ENCODE measurements at places on chromosomes 11 and 22.

DNA sequence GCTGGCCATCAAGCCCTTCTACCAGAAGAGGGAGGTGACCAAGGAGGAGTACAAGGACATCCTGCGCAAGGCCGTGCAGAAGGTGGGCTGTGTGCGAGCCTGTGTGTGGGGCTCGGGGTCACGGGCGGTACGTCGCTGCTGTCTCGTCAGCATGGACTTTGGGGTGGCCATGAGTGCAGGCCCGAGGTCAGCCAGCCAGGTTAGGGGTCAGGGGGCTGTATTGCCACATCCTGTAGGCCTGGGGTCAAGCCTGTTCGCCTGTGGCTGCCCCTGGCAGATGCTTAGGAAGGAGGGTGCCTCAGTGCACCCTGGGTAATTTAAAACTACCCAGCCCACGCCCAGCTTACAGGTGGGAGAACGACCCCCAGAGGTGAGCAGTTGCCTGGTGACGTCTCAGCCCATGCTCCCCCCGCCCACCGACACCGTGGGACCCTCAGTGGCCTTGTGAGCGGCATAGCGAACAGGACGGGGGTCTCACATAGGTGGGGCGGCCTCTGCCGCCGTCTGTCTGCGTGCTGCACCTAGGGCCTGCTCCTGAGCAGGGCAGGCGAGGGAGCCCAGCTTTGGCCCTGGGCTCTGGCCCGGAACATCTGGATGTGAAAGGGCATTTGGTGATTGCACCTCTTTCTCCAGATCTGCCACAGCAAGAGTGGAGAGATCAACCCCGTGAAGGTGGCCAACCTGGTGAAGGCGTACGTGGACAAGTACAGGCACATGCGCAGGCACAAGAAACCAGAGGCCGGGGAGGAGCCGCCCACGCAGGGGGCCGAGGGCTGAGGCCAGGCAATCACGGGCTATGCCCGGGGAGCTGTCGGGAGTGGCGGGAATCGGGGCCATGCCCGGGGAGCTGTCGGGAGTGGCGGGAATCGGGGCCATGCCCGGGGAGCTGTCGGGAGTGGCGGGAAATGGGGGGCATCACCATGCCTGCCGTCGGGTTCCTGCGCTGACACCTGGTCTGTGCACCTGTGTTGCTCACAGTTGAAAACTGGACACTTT lies 4.5 kb downstream of the IRF7 start:
- DNase-seq, result no peak

DNA sequence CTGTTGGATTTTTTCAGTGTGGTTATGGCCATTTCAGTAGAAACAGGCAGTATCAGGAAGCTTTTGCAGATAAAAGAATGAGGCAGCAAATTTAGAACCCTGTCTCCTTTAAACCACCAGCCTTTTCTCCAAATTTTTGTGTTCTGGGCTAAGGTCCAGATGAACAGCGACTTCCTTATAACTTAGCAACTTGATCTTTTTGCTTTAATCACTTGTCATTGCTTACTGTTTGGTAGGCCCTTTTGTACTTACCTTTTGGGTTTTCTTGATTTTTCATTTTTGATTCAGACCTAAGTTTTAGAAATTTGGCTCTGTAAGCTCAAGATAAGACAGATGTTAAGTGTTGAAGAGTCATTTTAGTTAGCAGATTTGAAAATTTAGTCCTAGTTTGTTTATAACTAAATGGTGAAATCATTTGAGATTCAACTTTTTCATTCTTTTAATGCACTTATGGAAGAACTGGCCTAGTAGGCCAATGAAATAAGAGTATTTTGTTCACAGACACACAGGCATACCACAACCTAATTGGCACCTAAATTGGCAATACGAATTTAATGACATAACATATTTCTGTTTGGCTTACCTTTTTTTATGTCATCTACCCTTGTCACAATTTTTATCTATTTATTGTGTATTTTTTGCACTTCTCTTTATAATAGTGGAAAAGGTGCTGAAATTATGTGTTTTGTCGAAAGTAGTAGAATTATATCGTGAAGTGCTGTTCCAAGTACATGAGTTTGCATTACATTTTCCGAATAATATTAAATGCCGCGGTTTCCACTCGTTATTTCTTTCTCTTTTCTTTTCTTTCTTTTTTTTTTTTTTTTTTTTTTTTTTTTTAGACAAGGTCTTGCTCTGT lies 2.1 kb downstream of the RTN3 start:
- no peak for DNase-seq

DNA sequence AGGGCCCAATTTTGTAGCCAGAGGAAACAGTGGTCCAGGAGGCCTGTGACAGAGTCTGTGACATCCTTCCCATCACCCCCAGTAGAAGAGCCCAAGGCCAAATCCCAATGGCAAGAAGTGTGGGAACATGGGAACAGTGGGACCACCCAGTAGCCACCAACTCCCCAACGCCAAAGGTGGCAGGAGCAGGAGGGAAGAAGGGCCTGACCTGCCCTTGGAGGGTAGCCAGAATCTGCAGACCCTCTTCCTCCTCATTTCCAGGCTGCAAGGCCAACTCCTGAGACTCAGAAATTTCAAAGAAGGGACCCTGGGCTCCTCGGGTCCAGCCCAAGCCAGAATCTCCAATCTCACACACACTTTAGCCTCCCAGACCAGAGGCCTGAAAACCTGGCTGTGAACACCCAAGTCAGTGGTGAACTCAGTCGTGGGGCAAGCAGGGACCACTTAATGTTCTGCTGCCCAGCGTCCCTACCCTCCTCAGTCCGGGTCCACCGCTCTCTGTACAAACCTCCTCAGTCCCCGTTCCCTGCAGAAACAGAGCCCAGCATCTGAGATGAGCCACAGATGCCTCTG lies 6.2 kb downstream of the RAB3IL1 start:
- DNase-seq, result no peak

GRCh38 chr22:23399367-23400285 lies 180.5 kb downstream of the IGLL1 start:
- DNase-seq, result no peak

DNA sequence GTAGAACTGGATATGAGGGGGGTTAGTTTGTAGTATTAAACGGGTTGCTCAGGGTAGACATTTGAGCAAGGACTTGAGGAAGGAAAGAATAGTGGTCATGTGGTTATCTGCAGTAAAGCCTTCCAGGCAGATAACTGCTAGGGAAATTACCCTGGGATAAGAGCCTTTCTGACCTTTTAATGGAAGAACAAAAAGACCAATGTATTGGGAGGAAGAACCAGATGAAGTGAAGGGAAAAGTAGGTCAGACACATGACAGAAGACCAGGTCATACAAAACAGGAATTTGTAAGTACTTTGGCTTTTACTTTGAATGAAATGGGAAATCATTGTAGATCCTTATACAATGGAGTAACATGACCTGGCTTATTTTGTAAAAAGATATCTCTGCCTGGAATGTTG lies 241.9 kb upstream of the CTSC start:
- no peak for DNase-seq

DNA sequence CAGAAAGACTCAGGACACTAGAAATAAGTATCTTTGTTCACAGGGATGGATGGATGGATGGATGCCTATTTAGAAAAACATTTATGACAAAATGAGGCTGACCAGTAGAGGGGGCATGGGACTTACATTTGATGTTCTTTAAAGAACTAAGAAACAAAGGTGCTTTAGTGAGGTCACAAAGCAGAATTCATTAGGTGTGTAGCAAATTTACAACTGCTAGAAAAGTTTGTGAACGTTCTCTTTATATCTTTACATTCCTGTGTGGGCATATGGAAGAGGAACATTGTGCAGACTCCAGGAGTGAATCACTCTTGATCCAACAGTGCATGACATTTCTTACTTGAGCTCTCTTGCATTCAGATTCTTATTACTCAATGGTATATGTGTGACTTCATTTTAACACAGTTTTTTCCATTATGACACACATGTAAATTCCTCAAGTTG lies 15.8 kb upstream of the SIK2 start:
- peak; percentile 32 for DNase-seq

DNA sequence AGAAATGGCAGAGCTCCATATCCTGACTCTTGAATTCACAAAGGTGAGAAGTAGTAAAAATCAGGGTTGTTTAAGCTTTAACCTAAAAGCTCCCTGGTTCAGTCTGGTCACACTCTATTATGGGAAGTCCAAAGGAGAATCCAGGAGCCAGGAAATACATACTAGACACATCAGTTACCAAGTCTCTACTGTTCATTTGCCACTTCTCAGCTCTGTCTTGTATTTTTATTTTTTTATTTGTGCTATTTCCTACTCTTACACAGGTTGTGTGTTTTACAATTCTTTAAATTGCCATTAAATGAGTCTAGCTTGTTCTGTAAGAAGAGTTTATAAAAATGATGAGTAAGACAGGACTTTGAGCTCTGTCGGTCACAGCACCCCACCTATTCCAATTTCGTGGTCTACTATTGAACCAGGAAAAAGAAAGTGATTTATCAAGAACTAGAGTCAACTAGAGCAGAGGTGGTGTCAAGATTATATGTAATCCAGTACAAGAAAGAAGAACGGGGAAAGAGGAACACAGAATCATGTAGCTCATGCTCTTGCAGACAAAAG lies 9.7 kb downstream of the MS4A12 start:
- no peak for DNase-seq

- DNase-seq, result no peak
Measured at GRCh38 chr22:26804911-26805539, 147.6 kb downstream of the MIAT start.

GRCh38 chr11:24093375-24093774 lies 403.5 kb upstream of the LUZP2 start:
- DNase-seq, result no peak

- DNase-seq, result no peak
Measured at GRCh38 chr11:71210861-71211260, 41.5 kb downstream of the SHANK2 start.

- DNase-seq, result no peak
Measured at GRCh38 chr11:1111545-1112212, 37.0 kb downstream of the MUC2 start.

DNA sequence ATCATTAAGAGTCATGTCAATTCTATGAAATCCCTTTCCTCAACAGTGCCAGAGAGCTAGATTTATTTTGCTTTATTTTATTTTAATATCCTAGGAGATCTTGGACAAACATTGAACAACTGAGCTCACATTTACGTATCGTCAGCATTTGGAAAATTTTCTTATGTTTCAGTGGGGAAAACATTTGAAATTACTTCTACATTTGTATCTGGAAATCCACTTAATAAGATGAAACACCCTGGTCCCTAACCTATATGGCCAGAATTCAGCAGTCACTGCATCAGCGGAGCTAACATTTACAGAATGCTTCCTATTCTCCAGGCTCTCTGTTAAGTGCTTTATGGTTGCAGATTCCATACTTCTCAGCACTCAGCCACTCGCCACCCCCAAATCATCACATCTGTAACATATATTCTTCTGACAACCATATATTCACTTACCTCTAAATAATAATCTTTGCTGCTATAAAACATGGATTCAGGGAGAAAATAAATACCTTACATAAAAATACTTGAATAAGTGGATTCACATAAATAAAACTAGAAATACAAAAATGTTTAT lies 773.9 kb downstream of the JRKL start:
- no peak for DNase-seq

GRCh38 chr11:116990061-116990473 lies 108.2 kb downstream of the SIK3 start:
- DNase-seq, result no peak

GRCh38 chr11:83663446-83663845 lies 377.3 kb upstream of the CCDC90B start:
- DNase-seq, result no peak

DNA sequence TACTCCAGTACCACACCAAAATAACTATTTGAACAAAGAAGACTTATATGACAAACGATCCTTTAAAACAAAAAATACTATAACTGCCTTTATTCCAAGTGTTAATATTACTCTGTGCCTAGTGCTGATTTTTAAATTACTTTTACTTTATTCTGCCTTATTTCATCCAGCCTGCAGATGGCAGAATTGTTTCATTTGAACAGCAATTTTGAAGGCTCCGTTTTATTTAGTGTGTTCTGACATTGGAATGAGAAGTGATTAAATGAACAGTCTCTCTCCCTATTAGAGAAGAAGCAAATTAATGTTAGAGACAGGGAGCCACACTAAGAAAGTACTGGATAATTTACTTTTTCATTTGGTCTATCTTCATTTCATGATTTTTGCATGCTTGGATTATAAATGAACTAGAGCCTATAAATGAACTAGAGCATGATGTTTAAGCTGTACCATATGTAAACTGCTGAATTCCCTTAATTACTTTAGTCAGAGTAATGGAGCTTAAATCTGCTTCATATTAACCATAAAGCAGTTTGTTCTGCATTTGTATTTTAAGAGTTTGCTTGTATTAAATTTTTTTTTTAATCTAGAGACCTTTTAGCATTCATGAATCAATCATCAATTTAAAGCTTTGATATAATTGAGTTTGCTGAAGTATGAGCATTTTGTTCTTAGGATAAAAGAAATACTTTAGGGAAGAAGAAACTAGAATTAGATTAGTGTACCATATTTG lies 9.8 kb downstream of the PDHX start:
- DNase-seq, result no peak

DNA sequence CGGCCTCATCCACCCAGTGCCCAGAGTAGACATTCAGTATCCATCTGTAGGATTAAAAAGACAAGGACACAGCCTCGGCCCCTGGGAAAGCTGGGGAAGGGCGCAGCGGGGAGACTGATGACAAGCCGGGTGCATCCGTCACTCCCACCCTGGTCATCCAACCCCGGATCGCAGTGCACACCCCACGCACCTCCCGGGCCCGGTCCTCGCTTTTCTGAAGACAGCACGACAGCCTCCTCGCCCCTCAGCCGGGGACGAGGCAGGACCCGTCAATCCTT lies 1.1 kb downstream of the FCHSD2 start:
- DNase-seq, result peak; percentile 10

- DNase-seq, result no peak
Measured at GRCh38 chr11:22730319-22730718, 63.9 kb downstream of the GAS2 start.

GRCh38 chr11:6693342-6694228 lies 10.4 kb upstream of the MRPL17 start:
- DNase-seq, result peak; percentile 19

- DNase-seq, result no peak
Measured at GRCh38 chr22:20964799-20965103, 2.3 kb upstream of the AIFM3 start.

DNA sequence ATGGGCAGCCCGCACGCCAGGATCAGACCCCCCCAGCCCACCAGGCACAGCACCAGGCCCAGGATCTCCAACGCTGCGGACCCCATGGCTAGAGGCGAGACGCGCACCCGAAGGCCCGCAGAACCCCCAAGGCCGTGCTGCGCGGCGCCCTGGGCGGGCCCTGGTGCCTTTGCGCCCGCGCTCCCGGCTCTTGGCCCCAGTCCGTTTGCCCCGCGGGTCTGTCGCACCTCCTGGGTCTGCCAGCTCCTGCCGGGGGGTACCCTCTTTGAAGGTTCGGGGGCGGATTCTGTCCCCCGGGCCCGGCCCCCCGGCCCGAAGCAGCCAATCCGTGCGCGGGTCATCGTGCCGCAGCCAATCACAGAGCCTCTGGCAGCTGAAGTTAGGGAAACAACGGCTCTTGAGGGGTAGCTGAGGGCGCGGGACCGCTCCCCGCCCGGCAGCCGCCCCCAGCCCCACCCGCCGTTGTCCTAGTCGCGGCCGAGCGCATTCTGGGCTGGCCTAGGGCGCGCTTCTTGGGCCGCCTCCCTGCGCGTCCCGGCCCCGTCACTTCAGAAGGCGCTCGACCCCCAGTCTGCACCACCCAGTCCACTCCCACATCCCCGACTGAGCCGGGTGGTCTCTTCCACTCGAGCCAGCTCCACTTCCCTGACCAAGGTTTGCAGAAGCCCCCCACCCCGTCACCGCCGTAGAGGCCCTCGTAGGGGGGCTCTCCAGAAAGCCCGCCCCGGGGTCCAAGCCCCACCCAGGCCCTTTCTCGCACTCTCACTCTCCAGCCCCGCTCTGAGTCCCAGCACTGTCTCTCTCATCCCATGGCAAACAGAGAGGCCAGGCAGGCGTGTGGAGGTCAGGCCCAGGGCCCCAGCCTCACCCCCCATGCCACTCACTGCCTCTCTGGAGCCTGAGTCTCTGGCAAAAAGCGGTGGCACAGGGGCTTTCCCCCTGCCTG lies at the start of gene CLDN5:
TSS of gene CLDN5 (minus strand) at position 241 of the 946 bp plus-strand sequence. CDS start at position 86, 155 bp downstream.
- no peak for DNase-seq
